ENCODE measurements at places on chromosomes 16 and 17. TPM values are rescaled to one million over a fixed set of nuclear protein-coding genes. Genes with fewer than 3 reads are reported as not detected.

HNF1B gene
- 0.12 TPM for total RNA-seq

CA4 gene
- total RNA-seq: not detected

KRT28 gene
- not detected for total RNA-seq

NUFIP2 gene
- 30.3 TPM for total RNA-seq

HBA1 gene
- total RNA-seq: not detected

BOLA2 gene
- 19.3 TPM for total RNA-seq

HOXB1 gene
- total RNA-seq: not detected

STX8 gene
- total RNA-seq: 117 TPM

KRT17 gene
- 35.9 TPM for total RNA-seq

FAM222B gene
- total RNA-seq: 2.4 TPM

RASL10B gene
- total RNA-seq: 1.1 TPM

NPIPA1 gene
- total RNA-seq: 15.6 TPM

SOST gene
- total RNA-seq: not detected

ABCA3 gene
- 0.20 TPM for total RNA-seq

ANKRD40CL gene
- not detected for total RNA-seq

IL34 gene
- total RNA-seq: 0.12 TPM

CALB2 gene
- 1.2 TPM for total RNA-seq

CLEC10A gene
- not detected for total RNA-seq

XYLT1 gene
- total RNA-seq: 4.0 TPM

FSCN2 gene
- total RNA-seq: not detected

XAF1 gene
- 28.1 TPM for total RNA-seq

TBX6 gene
- 0.10 TPM for total RNA-seq

NLRC5 gene
- total RNA-seq: 15.0 TPM

CTF1 gene
- 0.39 TPM for total RNA-seq

KRT24 gene
- total RNA-seq: not detected

KRT23 gene
- 0.20 TPM for total RNA-seq

CCDC200 gene
- total RNA-seq: not detected

DOC2A gene
- 1.1 TPM for total RNA-seq

ABI3 gene
- 0.24 TPM for total RNA-seq

CBFA2T3 gene
- total RNA-seq: not detected

IGFALS gene
- not detected for total RNA-seq

NKD1 gene
- total RNA-seq: 14.2 TPM

TEKT5 gene
- total RNA-seq: not detected

KRTAP4-6 gene
- total RNA-seq: not detected

DPEP2 gene
- total RNA-seq: not detected

SPDYE4 gene
- not detected for total RNA-seq

DPEP2NB gene
- total RNA-seq: not detected

CES3 gene
- 0.10 TPM for total RNA-seq

SLFN5 gene
- 12.0 TPM for total RNA-seq

CTRB2 gene
- total RNA-seq: not detected

CDC6 gene
- total RNA-seq: 38.9 TPM

Data from RPMI7951 (cell line).